ENCODE measurements at places on chromosomes 7 and 10.

GRCh38 chr10:23324351-23324750 is 20.2 kb downstream of the C10orf67 start:
- DNase-seq, result no peak

DNA sequence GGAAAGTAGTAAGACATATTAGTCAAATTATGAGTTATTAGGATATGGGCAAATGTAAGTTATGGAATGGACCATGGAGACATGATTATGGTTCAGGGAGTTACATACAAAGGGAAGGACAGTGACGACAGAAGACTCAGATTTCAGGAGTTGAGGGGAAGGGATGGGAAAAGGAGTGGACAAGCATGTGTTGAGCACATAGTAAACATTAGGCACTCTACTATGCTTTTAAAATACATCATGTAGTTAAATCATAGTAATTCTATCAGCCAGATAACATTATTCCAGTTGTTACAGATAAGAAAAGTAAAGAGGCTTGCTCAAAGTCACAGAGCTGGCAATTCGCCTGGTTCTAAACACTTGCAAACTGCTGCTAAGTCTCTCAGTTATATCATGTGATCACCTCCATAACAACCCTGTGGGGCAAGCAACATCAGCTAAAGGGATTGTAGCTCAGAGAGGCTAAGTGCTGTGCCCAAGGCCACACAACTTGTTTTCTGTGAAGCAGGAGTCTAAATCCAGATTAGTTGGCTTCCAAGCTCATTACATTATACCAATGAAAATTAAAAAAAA is 115.2 kb upstream of the MDFIC start:
- no peak for DNase-seq

DNA sequence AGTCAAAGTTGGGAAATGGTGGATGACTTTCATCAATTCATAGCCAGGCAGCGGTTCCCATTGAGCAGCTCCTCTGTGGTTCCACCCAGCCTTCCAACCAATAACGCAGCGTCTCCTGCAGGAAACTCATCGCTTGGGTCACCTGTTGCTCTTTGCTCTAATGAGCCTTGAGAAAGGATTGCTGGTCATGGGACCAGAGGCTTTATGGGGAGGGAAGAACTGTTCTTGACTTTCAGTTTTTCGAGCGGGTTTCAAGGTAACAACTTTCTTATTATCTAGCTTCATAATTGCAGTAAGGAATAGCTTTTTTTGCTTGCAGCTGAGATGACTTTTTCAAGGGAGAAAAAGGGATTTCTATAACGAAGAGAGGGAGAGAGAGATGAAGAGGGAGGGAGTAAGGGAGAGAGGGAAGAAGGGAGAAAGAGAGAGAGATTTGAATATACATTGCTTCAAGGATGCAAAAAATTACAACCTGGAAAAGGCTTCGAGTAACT is 405 bp upstream of the ENTPD1 start:
- DNase-seq, result peak; percentile 49

DNA sequence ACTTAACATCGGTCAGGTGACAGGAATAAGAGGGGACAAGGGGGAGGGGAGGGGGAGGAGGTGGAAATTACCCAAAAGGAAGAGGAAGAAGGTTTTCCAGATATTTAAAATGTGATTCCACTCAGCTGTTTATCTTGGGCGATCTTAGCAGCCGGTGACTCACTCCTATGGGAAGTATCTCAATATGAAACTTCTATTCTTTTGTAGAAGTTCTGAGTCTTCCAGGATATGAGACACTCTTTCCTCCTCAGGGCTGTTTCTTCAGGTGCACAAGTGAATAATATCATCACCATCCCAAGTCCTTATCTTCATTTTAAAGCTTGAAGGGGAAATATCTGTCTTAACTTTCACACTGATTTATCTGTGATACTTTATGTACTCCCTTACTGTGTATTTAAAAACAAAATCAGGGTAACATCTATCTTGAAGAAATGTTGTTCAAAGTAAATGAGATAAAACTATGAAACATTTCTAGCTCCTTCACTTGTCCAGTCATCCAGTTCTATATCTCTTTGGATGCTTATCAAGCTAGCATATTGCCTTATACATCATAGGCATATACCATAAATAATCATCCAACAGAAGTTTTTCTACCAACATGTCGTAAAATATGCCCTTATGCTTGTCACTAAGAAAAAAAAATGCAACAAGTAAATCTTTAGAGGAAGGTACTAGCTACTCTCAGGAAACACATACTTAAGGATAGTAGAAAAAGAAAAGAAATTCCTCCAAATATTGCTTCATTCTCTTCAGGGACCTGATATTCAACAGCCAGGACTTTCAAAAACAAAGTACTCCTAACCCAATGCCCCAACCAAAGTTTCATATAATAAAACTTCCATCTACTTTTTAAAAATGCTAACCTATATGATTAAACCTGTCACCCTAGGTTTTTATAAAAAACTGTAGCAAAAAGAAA is 13.7 kb downstream of the DOCK4 start:
- no peak for DNase-seq

GRCh38 chr7:155009570-155010157 is 6.7 kb upstream of the PAXIP1 start:
- peak; percentile 19 for DNase-seq
